ENCODE measurements at places on chromosomes 4 and X.
A peak's percentile ranks its signal among the peaks of the same experiment; 100 is the strongest.

GRCh38 chr4:98148856-98149255 lies 5.6 kb upstream of the STPG2 start:
- DNase-seq = no peak

- no peak for DNase-seq
Observed at GRCh38 chrX:150531467-150531866, 37.0 kb upstream of the MTM1 start.

GRCh38 chrX:120604361-120604782 lies 471 bp downstream of the MCTS1 start:
- peak; percentile 28 for DNase-seq

GRCh38 chrX:27890611-27891010 lies 82.8 kb downstream of the MAGEB10 start:
- no peak for DNase-seq

DNA sequence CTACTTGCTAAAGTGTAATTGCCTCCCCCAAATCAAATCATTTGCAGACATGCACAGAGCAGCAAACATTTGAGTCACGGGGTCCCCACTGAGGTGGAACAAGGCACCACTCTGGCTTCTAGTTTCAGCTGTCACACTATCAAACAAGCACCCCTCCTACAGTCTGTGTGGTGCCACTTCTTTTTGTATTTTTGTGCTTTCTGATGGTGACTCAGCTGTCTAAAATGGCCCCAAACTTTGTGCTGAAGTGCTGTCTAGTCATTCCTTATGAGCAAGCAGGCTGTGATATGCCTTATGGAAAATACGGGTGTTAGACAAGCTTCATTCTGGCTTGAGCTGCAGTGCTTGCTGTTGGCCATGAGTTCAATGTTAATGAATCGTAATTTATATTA lies 15.4 kb downstream of the IGFBP7 start:
- DNase-seq = no peak

GRCh38 chr4:161188578-161188977 lies 975.2 kb downstream of the FSTL5 start:
- no peak for DNase-seq

DNA sequence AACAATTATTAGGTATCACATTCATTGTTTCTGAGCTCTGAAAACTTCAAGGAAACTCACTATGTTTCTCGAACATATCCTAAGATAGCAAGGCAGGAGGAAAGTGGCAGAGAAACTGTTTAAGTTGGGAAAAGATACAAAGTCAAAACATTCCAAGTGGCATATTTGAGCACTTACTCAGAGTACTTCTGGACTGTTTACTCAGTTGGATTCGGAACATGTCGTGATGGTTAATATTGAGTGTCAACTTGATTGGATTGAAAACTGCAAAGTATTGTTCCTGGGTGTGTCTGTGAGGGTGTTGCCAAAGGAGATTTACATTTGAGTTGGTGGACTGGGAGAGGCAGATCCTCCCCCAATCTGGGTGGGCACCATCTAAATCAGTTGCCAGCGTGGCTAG lies 298.3 kb downstream of the IL1RAPL2 start:
- DNase-seq = no peak

GRCh38 chr4:1344696-1345095 lies 2.3 kb upstream of the UVSSA start:
- DNase-seq = no peak

GRCh38 chr4:41602886-41603498 lies 65.0 kb downstream of the LIMCH1 start:
- DNase-seq = no peak

DNA sequence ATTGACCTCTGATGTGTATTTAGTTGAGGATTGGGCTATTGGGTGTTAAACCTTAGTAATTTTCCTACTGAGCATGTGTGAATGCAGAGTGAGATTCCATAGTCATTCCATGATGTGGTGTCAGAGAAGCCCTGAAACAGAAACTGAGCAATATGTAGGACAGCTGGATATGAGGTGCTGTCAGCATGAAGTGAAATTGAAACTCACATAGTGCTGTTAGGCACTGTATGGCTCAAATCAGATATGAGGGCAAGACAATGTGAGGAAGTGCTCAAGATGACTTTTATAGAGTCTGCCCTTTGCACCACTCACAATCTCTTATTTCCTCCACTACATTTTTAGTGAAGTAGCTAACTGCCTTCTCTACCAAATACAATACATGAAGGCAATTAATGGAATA lies 188.3 kb downstream of the SH3BGRL start:
- no peak for DNase-seq

- no peak for DNase-seq
Observed at GRCh38 chrX:17078031-17078720, 131.7 kb downstream of the REPS2 start.

- DNase-seq = peak; percentile 12
Observed at GRCh38 chr4:152591396-152591795, 55.5 kb upstream of the FBXW7 start.

DNA sequence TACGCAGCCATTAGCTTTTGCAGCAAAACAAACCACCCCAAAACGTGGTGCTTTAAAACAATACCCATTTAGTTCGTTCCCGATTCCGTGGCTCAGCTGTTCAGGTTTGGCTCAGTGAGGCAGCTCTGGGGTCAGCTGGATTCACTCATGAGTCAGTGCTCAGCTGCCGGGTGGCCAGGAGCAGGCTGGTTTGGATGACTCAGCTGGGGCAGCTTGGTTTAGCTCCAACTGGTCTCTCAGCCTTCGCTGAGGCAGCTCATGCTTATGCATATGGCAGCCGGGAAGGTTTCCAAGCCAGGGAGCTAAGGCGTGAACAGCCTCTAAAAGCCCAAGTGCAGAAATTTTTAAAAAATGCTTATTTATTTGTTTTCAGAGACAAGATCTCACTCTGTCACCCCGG lies 13.3 kb upstream of the CD99 start:
- no peak for DNase-seq

GRCh38 chrX:133776072-133776471 lies 209.3 kb downstream of the GPC3 start:
- peak; percentile 10 for DNase-seq

GRCh38 chrX:132710656-132711155 lies 221.9 kb upstream of the MBNL3 start:
- no peak for DNase-seq

DNA sequence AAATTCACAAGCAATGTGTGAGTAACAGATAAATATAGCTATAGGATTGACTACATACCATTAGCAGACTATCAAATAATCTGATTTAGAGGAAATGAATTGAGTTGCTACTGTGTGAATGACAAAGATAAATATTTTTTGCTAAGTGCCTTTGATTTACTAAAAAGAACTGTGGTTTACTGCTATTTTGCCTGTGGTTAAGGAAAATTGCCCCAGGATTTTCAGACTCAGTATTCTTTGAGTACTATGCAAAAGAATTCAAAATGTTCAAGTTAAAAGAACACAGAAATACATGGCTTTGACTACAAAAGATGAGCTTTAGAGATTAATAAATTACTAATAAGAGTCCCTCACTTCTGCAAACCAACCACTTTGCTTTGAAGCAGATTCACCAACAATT lies 853.8 kb downstream of the ADGRL3 start:
- no peak for DNase-seq

GRCh38 chrX:14802943-14803710 lies 69.7 kb downstream of the FANCB start:
- DNase-seq = no peak

DNA sequence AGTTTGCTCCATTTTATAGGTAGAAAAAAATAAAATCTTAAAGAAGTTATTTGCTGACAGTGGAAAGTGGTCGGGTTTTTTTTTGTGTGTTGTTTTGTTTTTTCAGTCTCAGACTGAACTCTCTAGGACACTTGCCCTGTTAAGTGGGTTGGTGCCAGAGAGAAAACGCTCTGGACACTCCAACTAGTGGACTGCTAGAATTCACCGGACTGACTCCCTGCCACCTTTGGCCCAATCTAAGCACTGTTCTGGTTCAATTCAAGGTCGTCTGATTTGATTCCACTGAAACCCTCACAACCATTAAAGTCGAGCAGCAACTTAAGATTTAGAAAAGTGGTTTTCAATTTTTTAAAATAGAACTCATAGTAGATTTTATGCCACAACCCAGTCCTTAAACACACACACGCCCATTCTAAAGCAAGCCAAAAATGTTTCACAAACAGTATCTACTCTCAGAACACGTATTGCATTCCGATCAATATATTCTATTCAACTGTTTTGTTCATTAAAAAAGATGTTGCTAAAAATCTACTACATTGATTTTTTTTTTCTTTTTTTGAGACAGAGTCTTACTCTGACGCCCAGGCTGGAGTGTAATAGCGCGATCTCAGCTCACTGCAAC lies 27.3 kb downstream of the RWDD4 start:
- DNase-seq = no peak

DNA sequence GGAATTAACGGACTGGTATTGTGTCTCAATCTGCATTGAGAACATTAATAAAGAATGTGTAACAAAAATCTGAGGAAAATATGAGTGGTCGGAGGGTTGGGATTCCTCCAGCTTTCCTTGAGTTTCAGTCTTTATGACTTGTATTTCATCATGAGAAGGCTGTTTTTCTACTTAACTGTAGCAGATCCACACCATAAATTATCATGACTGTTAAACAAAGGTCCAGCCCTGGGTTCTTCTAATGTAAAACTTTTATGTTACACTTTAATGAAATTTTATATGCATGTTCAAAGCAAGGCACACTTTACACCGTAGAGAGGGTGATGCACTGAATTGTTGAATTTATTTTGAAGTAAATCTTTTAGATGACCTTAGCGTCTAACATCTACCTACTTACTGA lies 7.0 kb downstream of the AFF2 start:
- DNase-seq = no peak

- no peak for DNase-seq
Observed at GRCh38 chr4:113677325-113677724, 84.2 kb downstream of the CAMK2D start.

All from activated naive CD4-positive, alpha-beta T cell treated with Interleukin-2 at 50 U/mL for 16 hours (primary cell).